ENCODE measurements at places on chromosomes 12 and 14. TPM values are rescaled to one million over a fixed set of nuclear protein-coding genes. Genes with fewer than 3 reads are reported as not detected.

Gene CLBA1
- total RNA-seq, result 13.5 TPM

Gene TCTN2
- 11.3 TPM for total RNA-seq

Gene PPP1R1A
- 1.3 TPM for total RNA-seq

Gene PTHLH
- total RNA-seq, result 4.7 TPM

Gene P2RX2
- not detected for total RNA-seq

Gene UNC79
- total RNA-seq, result 0.69 TPM

Gene BIN2
- total RNA-seq, result not detected

Gene KRT72
- 0.28 TPM for total RNA-seq

Gene RDH16
- 0.82 TPM for total RNA-seq

Gene NPFF
- not detected for total RNA-seq

Gene TCL1B
- total RNA-seq, result not detected

Gene RASSF8
- total RNA-seq, result 87.2 TPM

Gene AQP2
- total RNA-seq, result 0.05 TPM

Gene KRT85
- total RNA-seq, result not detected

Gene ALDH2
- total RNA-seq, result 98.5 TPM

Gene SLC35F4
- total RNA-seq, result not detected

- H3K4me3 ChIP-seq, result no peak overlapping the region
- no peak for DNase-seq
- peaks cover 23% of the 10 kb centered on the region for H3K36me3 ChIP-seq
Measured at GRCh38 chr14:75886636-75887348, 95.0 kb downstream of the TGFB3 start.

DNA sequence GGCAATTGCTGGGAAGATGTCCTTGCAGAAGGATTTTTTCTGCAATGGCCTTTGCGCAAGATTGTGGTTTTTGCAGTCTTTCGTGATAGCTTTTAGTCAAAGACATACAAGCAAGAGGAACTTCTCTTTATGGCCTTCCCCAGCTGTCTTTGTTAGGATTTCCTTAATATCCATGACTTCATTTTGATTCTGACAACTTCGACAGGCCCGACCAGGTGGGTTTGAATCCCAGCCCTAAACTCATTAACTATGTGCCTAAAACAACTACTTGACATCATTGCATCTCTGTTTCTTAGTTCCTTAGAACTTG is 13.3 kb upstream of the VRK1 start:
- no peak overlapping the region for H3K4me3 ChIP-seq
- no peaks in the 10 kb centered on the region for H3K4me1 ChIP-seq
- no peak overlapping the region for H3K27ac ChIP-seq
- H3K36me3 ChIP-seq, result no peaks in the 10 kb centered on the region

GRCh38 chr14:68609012-68609411 is 183.9 kb downstream of the ZFP36L1 start:
- peaks cover 34% of the 10 kb centered on the region for H3K4me1 ChIP-seq
- H3K27ac ChIP-seq, result no peak overlapping the region
- H3K4me3 ChIP-seq, result no peak overlapping the region
- no peaks in the 10 kb centered on the region for H3K27me3 ChIP-seq
- peaks cover 17% of the 10 kb centered on the region for H3K36me3 ChIP-seq
- no peak for DNase-seq

DNA sequence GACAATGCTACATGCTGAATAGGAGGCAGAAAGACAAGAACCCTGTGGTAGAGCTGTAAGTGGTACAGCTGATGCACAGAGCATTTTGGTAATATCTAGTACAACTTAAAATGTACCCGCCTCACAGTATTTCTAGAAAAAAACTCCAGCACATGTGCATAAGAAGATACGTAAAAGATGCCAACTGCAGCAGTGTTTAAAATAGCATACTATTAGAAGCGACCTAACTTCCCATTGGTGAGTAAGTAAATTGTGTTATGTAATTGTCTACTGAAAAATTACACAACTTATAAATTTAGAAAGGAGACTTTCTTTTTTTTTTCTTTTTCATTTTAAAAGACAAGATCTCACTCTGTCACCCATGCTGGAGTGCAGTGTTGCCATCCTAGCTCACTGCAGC is 114.3 kb upstream of the CAND1 start:
- no peak for DNase-seq
- H3K4me1 ChIP-seq, result no peaks in the 10 kb centered on the region
- no peak overlapping the region for H3K27ac ChIP-seq
- H3K27me3 ChIP-seq, result no peaks in the 10 kb centered on the region
- H3K4me3 ChIP-seq, result no peak overlapping the region

DNA sequence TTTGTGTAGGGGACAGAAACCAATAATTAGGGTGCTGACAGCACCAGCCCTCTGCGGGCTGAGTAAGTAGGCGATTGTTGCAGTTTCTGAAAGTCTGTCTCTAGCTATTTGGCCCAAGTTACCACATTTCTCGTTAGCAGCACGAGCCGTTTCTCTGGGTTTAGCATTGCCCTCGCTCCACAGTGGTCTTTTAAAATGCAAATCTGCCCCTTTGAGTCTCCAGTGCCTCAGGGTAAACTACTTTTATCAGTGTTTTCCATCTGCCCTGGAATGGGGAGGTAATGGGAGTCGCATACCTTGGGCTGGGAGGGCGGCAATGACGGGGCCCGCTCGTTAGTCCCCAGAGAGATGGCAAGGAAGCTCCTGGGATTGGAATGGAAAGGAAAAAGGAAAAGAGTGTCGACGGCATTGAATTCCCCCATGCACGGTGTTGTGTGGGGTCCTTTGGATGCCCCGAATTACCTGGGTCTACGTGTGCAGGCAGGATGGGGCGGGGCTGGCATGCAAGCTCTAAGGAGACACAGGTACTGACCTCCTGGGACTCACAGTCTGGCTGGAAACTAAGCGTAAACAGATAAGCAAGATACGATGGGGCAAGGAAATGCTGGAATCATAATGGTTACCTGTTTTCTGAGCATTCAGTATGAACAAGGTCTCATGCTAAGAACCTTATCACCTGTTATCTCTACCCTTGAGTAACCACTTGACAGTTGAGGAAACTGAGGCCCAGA is 131.8 kb upstream of the MAP1LC3B2 start:
- peaks cover 13% of the 10 kb centered on the region for H3K4me1 ChIP-seq
- H3K27me3 ChIP-seq, result peaks cover 6% of the 10 kb centered on the region
- no peaks in the 10 kb centered on the region for H3K36me3 ChIP-seq
- no peak overlapping the region for H3K27ac ChIP-seq
- H3K4me3 ChIP-seq, result no peak overlapping the region

GRCh38 chr12:44774815-44775411 is 101.2 kb downstream of the NELL2 start:
- no peak overlapping the region for H3K4me3 ChIP-seq
- H3K36me3 ChIP-seq, result no peaks in the 10 kb centered on the region
- H3K27me3 ChIP-seq, result no peaks in the 10 kb centered on the region
- H3K4me1 ChIP-seq, result no peaks in the 10 kb centered on the region
- no peak overlapping the region for H3K27ac ChIP-seq

- H3K36me3 ChIP-seq, result no peaks in the 10 kb centered on the region
- no peaks in the 10 kb centered on the region for H3K4me1 ChIP-seq
- H3K27me3 ChIP-seq, result no peaks in the 10 kb centered on the region
- no peak overlapping the region for H3K27ac ChIP-seq
Measured at GRCh38 chr12:111993292-111994150, 19.4 kb downstream of the TMEM116 start.

- H3K27ac ChIP-seq, result no peak overlapping the region
- no peak for DNase-seq
- H3K36me3 ChIP-seq, result no peaks in the 10 kb centered on the region
- no peaks in the 10 kb centered on the region for H3K4me1 ChIP-seq
- H3K4me3 ChIP-seq, result no peak overlapping the region
Measured at GRCh38 chr14:95677179-95677835, 8.9 kb upstream of the TCL1B start.

DNA sequence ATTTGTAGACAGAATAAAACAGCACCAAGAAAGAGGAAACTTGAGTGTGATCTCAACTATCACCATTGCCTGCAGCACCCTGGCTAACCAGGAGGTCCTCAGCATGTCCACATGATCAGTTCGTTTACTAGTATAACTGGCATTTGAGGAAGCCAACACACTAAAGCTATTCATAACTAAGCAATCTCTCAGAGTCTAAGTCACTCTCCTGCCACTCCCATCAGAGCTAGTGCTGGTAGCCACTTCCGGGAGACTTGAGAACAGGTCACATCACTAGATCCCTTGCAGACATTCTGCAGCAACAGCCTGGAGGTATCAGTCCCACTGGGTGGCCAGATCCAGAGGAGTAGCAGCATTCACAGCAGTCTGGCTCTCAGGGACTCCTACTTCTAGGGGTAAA is 352.9 kb upstream of the OR4E1 start:
- no peaks in the 10 kb centered on the region for H3K36me3 ChIP-seq
- no peak overlapping the region for H3K27ac ChIP-seq
- DNase-seq, result no peak
- no peaks in the 10 kb centered on the region for H3K27me3 ChIP-seq

DNA sequence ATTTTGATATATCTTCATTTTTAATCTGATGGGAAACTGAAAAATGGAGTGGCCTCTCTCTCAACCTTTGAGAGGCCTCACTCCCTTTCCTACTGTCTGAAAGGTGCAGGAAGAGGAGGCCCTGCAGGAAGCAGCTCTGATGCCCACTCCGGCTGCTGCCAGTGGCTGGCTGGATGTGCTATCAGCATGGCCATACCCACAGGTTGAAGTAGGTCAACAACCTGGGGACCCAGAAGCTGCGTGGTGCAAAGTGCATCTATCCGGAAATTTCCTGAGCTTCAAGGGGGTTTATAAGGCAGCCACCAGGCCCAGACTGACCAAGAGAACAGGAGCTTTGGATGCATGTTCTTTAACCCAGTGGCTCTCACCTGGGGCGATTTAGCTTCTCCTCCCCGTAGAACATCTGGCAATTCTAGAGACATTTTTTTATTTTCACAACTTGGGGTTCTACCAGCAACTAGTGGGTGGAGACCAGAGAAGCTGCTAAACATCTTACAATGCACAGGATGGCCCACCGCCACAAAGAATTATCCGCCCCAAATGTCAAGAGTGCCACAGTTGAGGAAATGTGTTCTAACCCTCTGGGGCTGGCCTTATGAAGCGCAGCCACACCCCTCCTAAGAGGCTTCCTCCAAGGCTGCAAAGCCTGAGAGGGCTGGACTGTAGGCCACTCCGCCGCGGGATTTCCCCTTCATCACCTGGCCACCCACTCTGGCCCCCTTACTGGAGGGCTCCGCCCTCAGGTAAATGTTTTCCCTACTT is 8.2 kb upstream of the BATF start:
- DNase-seq, result no peak
- no peaks in the 10 kb centered on the region for H3K27me3 ChIP-seq
- peaks cover 9% of the 10 kb centered on the region for H3K4me1 ChIP-seq
- H3K27ac ChIP-seq, result no peak overlapping the region
- H3K4me3 ChIP-seq, result no peak overlapping the region

GRCh38 chr12:84412226-84412625 is 500.4 kb downstream of the SLC6A15 start:
- no peak overlapping the region for H3K27ac ChIP-seq
- no peak overlapping the region for H3K4me3 ChIP-seq
- DNase-seq, result no peak

- DNase-seq, result no peak
- H3K4me3 ChIP-seq, result no peak overlapping the region
- peak overlapping the region; percentile 0 for H3K27ac ChIP-seq
- peaks cover 14% of the 10 kb centered on the region for H3K36me3 ChIP-seq
- no peaks in the 10 kb centered on the region for H3K27me3 ChIP-seq
Measured at GRCh38 chr12:26689281-26689841, 143.6 kb downstream of the ITPR2 start.

DNA sequence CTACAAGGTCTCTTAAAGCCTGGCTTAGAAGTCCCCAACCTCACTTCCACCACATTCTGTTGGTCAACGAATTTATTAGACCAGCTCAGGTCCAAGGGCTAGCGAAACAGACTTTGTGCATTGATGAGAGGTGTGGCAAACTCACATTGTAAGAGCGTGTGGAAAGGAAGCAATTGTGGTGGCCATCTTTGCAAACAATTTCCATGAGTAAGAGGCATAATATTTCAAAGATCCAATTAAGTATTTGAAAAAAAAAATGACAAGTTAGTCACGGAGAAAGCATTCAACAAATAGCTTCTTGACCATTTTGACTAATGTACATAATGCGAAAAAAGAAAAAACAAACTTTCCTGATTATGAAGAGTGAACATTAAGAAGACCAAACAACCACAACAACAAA is 7.4 kb downstream of the NR1H4 start:
- no peaks in the 10 kb centered on the region for H3K27me3 ChIP-seq
- H3K36me3 ChIP-seq, result no peaks in the 10 kb centered on the region
- H3K27ac ChIP-seq, result no peak overlapping the region
- peaks cover 7% of the 10 kb centered on the region for H3K4me1 ChIP-seq

GRCh38 chr12:53006810-53007309 is 604 bp downstream of the EIF4B start:
- H3K4me1 ChIP-seq, result peaks cover 21% of the 10 kb centered on the region
- DNase-seq, result peak; percentile 71
- H3K36me3 ChIP-seq, result peaks cover 6% of the 10 kb centered on the region
- H3K27ac ChIP-seq, result peak overlapping the region; percentile 96

- peak; percentile 56 for DNase-seq
- H3K4me3 ChIP-seq, result no peak overlapping the region
- H3K4me1 ChIP-seq, result peaks cover 7% of the 10 kb centered on the region
- H3K27ac ChIP-seq, result no peak overlapping the region
- peaks cover 11% of the 10 kb centered on the region for H3K27me3 ChIP-seq
Measured at GRCh38 chr14:103281496-103282231, 52.4 kb upstream of the EIF5 start.

GRCh38 chr14:75273272-75274049 is 5.2 kb upstream of the FOS start:
- H3K4me1 ChIP-seq, result peaks cover 9% of the 10 kb centered on the region
- DNase-seq, result no peak
- H3K36me3 ChIP-seq, result no peaks in the 10 kb centered on the region
- peak overlapping the region; percentile 31 for H3K27ac ChIP-seq
- no peak overlapping the region for H3K4me3 ChIP-seq
- peaks cover 5% of the 10 kb centered on the region for H3K27me3 ChIP-seq

DNA sequence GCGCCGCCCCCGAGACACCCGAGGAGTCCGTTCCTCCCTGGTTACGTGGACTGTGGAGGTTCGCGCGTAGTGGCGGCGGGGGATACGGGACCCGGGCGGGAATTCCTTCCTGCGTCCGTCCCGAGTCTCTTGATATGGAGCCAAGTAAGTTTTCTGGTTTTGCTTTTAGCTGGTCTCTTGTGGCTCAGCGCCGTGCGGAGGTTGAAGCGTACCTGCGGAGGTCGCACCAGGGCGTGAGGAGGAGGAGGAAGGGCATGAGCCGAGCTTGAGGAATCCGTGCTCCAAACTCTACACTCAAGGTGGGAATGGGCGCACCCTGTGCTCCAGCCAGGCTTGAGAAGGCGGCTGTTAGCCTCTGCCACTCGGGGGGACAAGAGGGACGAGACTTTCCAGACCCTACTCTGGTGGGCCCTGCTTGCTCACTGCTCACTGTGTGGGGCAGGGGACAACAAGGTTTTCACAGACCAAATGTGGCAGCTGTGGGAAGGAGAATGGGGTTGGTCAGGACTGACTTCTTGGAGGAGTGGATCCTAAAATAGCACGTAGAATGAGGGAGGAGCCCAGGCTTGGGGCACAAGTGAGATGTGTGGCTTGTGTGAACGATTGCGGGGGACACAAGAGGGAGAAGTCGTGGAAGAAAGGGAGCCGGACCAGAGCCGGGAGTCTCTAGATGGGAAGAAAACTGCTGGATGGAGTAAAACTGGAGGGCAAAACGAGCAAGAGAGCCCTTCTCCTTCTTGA is 577 bp downstream of the ATG101 start:
- H3K4me3 ChIP-seq, result peak overlapping the region; percentile 98
- peak overlapping the region; percentile 77 for H3K27ac ChIP-seq
- peaks cover 10% of the 10 kb centered on the region for H3K36me3 ChIP-seq
- peaks cover 12% of the 10 kb centered on the region for H3K27me3 ChIP-seq
- DNase-seq, result no peak

Measured in endothelial cell (in vitro differentiated cells).